Stimulated activated CD4-positive, alpha-beta T cell treated with anti-CD3 and anti-CD28 coated beads, Interleukin-4, amount 100 ng/mL, for 48 hours (primary cell): ENCODE measurements at places on chromosomes 4 and X.

GRCh38 chr4:165851256-165851655, 21.8 kb upstream of the TLL1 start:
- DNase-seq, result no peak

GRCh38 chrX:135740681-135741149, 27.3 kb downstream of the CT45A1 start:
- peak; percentile 34 for DNase-seq

DNA sequence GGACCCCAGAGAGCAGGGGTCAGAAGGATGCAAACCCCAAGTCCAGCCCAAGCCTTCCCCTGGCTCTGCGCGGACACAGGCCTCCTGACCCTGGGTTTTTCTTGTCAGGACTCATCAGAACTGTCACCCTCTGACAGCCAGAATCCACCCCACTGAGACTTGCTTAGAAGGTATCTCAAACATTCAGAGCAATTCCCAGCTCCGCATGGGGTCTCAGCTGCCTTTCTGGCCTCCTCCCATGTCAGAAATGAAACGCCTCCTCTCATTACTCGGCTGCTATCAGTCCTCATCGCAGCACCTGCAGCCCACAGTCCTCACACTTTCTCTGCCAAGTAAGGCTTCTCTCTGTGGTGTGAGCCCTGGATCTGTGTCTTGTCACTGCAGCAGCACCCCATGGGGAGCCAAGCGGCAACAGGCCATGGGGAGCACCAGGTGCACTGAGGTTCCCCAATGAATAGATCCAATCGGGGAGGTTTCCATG, 97.8 kb downstream of the WFS1 start:
- no peak for DNase-seq

DNA sequence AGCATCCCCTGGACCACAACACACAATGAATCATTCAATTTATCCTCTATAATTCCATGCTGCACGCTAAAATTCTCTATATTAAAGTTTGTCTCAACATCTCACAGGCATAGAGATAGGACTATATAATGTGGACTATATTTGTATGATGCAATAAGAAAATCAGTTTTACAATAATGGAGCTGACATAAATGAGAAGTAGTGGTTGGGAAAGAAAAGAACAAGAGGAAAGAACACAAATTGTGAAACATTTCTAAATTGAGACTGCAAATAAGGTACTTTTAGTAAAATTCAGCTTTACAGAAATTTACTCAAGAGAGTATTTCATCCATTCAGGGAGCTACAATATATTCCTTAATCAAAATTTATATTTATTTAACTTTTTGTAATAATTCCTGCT, 120.4 kb downstream of the ARAP2 start:
- no peak for DNase-seq

- DNase-seq, result no peak
Observed at GRCh38 chr4:83962492-83962891, 426.6 kb downstream of the GPAT3 start.

DNA sequence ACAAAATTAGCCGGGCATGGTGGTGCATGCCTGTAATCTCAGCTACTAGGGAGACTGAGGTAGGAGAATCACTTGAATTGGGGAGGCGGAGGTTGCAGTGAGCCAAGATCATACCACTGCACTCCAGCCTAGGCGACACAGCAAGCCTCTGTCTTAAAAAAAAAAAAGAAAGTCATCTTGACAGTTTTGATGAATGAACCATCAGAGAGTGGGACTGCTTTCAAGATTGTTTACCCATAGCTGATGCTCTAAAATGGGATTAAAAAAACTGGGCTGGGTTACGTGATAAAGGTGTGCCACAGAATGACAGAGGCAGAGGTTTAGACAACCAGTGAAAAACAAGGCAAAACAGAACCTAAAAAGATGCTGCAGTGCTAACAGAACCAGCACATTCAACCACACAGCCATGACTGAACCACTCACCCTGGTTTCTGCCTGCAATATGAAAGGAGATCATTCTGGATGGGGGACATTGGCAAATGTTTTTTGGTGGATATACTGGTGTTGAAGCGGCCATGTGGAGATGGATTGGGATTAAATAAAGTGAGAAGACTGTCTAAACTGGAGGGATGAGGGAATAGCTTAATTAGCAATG, 22.2 kb downstream of the GPAT3 start:
- no peak for DNase-seq

- DNase-seq, result no peak
Observed at GRCh38 chrX:18885328-18886004, 98.4 kb downstream of the PHKA2 start.

DNA sequence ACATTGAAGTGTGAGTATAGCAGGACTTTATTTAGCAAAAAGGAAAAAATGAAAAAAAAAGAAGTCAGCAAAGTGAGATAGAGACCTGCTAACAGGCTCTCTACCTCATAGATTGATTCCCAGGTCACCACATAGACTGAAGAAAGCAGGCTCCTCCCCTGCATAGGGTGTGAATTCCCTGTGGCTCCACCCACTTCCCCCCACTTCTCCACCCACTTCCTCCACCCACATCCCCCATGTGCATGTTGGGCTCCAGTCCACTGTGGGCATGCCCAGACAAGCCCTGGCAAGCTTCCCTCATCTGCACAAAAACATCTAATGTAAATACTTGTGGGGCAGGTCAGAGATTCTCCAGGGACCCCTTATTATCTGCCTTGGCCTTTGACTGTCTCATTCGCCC, 97.8 kb downstream of the TMEM47 start:
- DNase-seq, result no peak

GRCh38 chr4:26330946-26331345, 10.1 kb downstream of the RBPJ start:
- DNase-seq, result no peak

GRCh38 chr4:31416498-31416897, 696.3 kb downstream of the PCDH7 start:
- no peak for DNase-seq

DNA sequence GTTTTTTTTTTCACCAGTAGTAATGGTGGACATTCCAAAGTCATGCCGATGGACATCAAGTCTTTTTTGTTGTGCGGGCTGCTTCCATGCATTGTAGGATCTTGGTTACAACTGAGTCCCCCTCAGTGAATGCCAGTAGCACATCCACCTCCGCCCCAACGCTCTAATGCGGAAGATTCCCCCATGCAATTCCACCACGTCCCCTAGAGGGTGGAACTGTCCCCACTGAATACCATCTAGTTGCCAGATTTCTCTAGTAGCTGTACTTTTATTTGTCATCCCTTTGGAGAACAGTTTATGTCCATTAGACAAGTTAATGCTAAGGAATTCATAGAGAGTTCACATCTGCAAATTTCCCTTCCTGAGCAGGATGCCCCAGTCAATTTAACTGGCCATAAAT, 6.7 kb downstream of the SHISA3 start:
- DNase-seq, result no peak

DNA sequence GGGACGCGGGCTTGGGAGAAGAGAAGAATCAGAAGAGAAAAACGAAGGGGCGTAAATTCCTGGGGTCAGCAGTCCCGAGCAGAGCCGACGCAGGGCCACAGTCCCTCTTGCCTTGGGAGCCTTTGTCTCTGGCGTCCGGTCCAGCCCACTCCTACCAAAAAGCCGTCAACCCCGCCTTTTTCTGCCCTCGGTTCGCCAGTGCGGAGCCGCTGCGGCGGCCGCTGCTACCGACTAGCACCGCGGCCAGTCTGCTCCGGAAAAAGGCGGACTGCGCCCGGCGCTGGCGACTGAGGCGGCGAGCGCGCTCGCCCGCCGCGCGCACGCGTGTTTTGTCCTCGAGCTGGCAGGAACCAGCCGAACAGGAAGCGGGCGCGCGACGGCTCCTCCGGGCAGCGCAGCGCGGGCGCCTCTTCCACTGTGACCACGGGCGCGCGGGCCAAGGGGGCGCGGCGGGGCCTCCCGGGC, 502 bp downstream of the HNRNPDL start:
- no peak for DNase-seq

GRCh38 chr4:40334591-40335524, at the start of gene CHRNA9:
CHRNA9 (plus strand) TSS chr4:40335333; CDS start chr4:40335468, 135 bp downstream.
- DNase-seq, result no peak

DNA sequence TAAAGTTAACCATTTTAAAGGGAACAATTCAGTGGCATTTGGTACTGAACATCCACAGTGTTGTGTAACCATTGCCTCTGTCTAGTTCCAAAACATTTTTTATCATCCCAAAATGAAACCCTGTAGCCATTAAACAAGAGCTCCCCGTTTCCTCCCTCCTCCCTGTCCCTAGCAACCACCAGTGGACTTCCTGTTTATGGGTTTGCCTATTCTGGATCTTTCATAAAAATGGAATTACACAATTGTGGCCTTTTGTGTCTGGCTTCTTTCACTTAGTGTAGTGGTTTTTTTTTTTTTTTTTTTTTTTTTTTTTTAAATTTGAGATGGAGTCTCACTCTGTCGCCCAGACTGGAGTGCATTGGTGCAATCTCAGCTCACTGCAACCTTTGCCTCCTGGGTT, 11.6 kb downstream of the RBMX2 start:
- no peak for DNase-seq

DNA sequence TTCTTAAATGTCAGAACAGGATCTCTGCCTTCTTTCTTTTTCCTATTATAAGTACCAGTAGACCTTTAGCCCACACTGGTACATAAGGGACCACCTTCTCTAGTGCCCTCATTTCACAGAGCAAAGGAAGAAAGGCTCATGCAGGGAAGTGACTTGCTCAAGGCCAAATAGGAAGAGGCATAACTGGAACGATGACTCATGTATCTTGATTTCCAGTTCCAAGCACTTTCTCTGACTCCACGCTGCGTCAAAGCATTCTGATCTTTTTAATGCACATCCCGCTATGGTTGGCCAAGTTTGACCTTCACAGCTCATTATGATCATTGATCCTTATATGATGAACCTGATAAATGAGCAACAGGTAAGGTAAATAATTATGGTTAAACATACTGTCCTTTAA, 542.0 kb downstream of the GBA3 start:
- no peak for DNase-seq

GRCh38 chr4:16259241-16259888, 33.1 kb upstream of the TAPT1 start:
- DNase-seq, result no peak

GRCh38 chrX:105865709-105866108, 43.4 kb downstream of the NRK start:
- no peak for DNase-seq

DNA sequence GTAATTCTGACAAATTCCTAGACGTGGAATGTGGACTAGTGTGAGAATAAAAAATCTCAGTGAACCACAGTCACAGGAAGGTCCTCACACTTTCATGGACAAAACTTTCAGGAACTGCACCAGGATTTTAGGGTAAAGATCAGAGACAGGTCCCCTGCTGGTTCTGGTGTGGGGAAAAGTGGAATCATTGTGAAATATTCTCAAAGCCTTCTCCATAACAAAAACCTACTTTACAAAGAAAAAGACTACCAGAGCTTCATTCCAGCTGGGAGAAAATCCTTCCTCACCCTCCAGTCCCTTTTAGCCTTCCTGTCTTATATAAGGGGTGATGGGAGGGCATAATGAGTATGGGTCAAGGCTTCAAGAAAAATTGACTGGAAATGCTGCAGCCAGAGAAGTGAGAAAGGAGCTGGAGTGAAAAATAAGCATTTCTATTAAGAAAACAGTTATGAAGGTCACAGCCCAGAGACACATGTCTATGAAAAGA, 325.8 kb downstream of the ARAP2 start:
- no peak for DNase-seq

- no peak for DNase-seq
Observed at GRCh38 chr4:6383929-6384328, 88.5 kb downstream of the PPP2R2C start.

GRCh38 chr4:7040765-7041164, 2.4 kb upstream of the TADA2B start:
- no peak for DNase-seq

- no peak for DNase-seq
Observed at GRCh38 chr4:108146819-108147218, 21.9 kb downstream of the LEF1 start.

DNA sequence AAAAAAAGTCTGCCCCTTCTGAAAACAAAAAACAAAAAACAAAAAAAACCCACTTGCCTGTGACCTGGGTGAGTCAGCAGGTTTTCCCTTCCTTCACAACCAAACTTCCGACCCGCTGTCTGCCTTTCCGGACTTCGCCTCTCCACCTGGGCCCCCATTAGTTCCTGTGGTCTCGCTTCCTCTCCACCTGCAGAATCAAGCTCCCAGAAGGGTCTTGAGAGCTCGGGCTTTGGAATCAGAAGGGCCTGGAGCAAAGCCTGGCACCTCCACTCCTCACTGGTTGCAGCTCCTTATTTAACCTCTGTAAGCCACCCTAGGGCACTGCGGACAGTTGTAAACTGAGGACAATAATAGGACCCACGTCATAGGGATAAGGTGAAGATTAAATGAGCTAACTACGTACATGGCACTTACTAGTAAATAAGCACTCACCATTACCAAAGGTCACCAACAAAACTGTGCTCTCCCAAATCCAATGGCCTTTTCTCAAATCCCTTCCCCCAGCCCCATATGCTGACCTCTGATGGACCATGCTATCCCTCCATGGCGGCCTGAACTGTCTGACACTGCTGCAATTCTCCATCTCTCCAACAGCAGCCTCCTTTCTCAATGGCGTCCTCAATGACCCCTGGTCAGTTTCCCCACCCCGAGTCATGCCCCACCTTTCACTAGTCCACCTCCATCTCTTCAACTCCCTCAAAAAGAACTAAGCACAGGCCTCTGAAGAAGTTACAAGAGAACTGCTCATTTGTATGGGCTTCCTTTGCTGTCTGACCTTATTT, 64.2 kb downstream of the IRF2 start:
- no peak for DNase-seq

GRCh38 chr4:38184404-38184803, 224.2 kb downstream of the PTTG2 start:
- no peak for DNase-seq

- DNase-seq, result no peak
Observed at GRCh38 chrX:33204889-33205288, 6.5 kb downstream of the DMD start.

DNA sequence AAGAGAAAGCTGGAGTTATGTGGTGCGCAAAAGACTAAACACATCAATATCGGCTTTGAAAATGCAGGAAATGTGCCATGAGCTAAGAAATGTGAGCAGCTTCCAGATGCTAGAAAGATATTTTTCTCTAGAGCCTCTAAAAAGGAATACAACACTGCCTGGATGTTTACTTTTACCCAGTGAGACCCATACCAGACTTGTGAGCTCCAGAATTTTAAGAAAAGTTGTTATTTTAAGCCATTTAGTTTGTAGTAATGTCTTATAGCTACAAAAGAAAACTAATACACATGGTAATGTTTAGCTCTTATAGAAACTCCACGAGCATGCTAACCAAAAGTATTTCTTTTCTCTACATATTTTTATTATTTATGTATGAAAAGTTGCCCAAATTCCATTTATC, 1389.4 kb downstream of the C4orf33 start:
- DNase-seq, result no peak

GRCh38 chr4:102091656-102092055, 253.6 kb downstream of the SLC39A8 start:
- no peak for DNase-seq

GRCh38 chrX:6132970-6133369, 95.7 kb downstream of the NLGN4X start:
- DNase-seq, result no peak

DNA sequence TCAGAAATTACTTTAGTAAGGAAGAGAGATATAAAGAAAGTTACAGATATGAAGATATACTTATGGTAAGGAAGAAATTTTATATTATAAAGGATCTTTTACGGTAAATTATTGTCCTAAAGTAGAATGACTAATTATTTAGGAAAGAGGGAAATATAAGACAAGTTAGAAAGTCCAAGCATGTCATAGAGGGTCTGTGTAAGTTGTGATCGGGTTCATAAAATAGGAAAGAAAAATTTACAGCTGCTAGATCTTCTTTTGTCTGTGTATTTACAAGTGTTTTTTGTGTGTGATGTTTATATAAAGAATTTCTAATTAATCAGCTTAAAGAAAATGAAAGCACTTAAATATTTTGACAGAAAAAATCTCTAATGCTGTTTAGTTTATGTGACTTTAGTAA, 1054.9 kb upstream of the DIAPH2 start:
- DNase-seq, result no peak
